ENCODE measurements at places on chromosomes 5 and 9.

DNA sequence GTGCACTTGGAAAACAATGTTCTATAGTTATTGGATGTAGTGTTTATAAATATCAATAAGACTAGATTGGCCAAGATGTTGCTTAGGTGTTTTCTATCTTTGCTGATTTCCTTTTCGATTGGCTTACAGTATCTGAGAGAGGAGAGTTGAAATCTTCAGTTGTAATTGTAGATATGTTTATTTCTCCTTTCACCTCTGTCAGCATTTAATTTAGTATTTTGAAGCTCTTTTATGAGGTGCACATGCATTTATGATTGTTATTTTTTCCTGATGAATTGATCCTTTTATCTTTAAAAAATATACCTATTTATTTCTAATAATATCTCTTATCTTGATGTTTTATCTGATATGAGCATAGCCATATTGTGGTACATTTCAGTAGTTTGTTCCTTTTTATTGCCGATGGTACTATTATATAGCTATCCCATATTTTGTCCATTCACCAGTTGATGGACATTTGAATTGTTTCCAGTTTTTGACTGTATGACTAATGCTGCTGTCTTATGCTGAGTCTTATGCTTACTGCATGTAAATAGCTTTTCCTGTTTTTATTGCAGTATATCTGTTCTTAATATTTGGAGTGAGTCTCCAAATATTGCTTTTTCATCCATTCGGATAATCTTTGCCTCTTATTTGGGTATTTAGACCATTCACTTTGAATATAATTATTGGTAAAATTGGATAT, 34.7 kb downstream of the ERCC6L2 start:
- no peak for DNase-seq

DNA sequence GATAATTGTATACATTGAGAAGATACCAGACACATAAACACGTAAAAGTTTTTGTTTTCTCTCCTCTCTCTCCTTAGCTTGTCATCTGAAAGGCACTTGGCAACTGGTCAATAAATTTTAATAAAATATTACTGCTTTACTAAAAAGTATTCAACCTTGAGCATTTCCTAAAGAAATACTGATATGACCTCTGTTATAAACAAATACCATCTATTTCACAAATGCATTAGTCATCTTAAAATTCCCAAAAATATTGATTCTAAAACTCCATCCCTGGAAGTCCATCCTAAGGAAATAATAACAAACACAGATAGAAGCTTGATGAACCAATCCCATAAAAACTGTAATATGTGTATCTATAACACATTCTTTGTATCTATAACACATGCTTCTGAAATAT, 483.2 kb downstream of the TLR4 start:
- no peak for DNase-seq

DNA sequence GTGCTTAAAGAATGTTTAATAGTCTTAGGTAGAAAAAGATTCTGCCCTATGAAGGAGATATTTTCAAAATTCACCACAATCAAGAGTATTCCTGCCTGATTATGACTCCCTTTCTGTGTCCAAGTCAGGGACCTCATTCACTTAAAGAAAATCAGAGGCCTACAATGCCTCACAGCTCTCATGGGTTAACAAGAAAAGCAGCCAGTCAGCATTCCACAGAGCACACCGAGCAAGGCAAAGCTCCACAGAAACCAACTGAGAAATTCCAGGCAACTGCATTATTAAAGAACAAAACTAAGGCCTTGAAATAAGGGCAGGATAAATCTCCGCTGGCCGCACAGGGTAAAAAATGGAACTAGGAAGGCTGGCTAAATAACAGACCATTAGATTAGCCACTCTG, 161.1 kb downstream of the TARS1 start:
- no peak for DNase-seq

DNA sequence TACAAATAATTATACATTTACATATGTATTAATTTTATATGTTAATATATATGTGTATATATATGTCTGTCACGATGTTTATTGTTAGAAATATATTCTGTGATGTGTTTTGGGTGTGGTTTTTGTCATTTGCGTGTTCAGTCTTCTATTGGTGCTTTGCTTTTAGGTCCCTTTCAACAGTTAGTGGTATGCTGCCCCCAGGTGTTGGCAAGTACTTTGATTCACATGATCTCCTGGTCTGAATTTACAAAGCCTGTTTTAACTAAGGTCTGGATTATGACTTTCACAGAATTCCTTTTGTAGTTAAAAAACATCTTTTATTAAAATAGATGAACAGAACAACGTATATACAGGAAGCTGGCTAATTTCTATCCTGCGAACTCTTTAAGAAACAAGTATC, 271.5 kb downstream of the CCDC171 start:
- DNase-seq, result no peak

- peak; percentile 89 for DNase-seq
Observed at GRCh38 chr5:72248410-72248981, 71.5 kb downstream of the MRPS27 start.

DNA sequence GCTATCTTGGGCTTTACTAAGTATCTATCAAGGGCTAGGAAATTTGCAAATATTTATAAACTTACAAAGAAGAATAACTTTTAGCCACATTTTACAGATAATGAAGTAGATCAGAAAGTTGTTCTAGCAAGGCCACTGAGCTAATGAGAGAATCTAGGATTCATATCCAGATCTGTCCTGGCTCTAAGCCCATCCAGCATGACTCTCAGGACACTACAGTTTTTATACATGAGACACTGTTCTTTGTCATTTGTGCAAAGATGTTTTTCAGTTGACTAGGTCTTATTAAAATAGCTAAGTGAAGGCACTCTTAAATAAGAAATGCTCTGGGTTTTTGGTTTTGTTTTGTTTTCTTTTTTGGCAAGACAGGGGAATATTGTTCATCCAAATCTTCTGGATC, 273.1 kb downstream of the GABRB2 start:
- DNase-seq, result no peak

GRCh38 chr9:107688728-107689127, 199.2 kb upstream of the KLF4 start:
- no peak for DNase-seq

Data from SJSA1 (cell line).